ENCODE measurements at places on chromosomes 11 and 22. TPM values are rescaled to one million over a fixed set of nuclear protein-coding genes. Genes with fewer than 3 reads are reported as not detected.

DNA sequence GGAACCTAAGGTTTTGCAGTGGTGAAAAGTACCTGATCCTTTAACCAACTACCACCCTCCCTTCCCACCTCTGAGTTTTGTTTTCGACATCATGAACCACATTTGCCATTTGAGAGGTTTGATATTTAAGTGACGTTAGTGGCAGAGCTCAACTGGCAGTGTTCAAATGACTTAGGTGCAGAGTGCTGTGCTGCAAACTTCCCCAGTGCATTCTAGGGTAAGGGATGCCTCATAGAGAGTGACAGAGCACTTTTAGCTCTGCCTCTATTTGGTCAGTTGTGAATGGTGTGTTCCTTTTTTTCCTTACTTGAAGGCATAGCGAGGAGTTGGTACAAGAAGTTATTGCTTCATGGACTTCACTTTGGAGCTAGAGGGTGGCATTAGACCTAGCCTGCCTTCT, 9.4 kb downstream of the BMAL1 start:
- DNase-seq, result no peak
- peaks cover 2% of the 10 kb centered on the region for H3K4me1 ChIP-seq
- H3K27me3 ChIP-seq, result no peaks in the 10 kb centered on the region
- H3K4me3 ChIP-seq, result no peak overlapping the region
- no peak overlapping the region for H3K27ac ChIP-seq

DNA sequence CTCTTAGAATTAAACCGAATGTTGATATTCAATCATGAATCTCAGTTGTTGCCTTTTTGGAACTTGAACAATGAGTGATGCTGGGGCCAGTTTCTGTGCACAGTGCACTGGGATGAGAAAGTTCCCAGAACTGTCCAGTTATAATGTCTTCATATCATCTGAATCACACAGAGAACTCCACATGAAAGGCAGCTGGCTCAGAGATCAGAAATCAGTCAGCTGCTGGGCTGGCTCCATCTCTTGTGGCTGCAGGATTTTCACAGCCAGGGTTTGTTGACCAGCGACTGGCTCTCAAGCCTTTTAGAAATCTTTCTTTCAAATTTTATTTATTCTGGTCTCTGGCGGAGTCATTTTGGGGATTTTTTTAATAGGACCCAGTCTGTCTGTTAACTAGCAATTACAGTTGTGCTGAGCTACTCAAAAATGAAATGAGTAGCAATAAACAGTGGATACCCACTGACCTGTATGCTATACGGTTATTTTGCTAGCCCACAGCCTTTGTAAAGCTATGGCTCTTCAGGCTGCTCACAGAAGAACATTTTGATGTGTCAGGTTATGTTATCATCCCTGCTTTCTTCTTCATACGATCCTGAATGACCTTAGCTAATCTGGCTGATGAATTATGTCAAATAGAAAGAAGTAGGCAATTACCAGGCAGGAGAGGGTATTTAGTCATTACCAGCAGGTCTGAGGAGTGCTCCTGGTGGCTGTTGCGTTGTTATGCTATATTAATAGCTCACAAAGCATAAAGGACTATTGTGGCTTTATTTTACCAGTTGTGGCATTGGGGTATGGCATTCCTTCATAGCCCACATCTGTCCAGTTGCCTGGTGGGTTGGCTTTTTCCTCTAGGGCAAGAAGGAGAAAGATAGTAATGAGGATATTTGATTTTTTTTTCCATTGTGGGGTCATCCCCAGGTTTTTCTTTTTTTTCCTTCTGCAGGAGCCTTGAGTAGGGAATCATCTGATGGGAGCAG, 3.6 kb downstream of the FAT3 start:
- H3K4me1 ChIP-seq, result no peaks in the 10 kb centered on the region
- no peaks in the 10 kb centered on the region for H3K36me3 ChIP-seq
- no peak overlapping the region for H3K4me3 ChIP-seq
- DNase-seq, result no peak
- H3K27ac ChIP-seq, result no peak overlapping the region

The OR4A47 gene
- polyA plus RNA-seq, result not detected

The RELA gene
- 34.8 TPM for polyA plus RNA-seq

DNA sequence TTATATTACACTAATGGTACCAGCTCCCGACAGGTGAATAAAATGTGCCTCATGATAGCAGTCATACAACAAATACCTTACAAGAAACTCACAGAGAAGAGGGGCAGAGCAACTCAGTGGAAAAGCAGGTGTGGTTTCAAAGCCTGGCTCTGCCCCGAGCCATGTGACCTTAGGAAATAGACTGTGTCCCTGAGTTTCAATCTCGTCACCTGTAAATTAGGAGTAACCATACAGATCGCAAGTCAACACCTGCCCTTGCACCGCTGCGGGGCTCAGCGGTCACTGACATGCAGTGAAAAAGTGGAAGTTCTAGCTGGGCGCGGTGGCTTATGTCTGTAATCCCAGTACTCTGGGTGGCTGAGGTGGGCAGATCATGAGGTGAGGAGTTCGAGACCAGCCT, 11.9 kb upstream of the MRTFA start:
- H3K4me1 ChIP-seq, result peaks cover 8% of the 10 kb centered on the region
- H3K27me3 ChIP-seq, result no peaks in the 10 kb centered on the region
- H3K27ac ChIP-seq, result no peak overlapping the region
- no peaks in the 10 kb centered on the region for H3K36me3 ChIP-seq
- H3K4me3 ChIP-seq, result no peak overlapping the region

DNA sequence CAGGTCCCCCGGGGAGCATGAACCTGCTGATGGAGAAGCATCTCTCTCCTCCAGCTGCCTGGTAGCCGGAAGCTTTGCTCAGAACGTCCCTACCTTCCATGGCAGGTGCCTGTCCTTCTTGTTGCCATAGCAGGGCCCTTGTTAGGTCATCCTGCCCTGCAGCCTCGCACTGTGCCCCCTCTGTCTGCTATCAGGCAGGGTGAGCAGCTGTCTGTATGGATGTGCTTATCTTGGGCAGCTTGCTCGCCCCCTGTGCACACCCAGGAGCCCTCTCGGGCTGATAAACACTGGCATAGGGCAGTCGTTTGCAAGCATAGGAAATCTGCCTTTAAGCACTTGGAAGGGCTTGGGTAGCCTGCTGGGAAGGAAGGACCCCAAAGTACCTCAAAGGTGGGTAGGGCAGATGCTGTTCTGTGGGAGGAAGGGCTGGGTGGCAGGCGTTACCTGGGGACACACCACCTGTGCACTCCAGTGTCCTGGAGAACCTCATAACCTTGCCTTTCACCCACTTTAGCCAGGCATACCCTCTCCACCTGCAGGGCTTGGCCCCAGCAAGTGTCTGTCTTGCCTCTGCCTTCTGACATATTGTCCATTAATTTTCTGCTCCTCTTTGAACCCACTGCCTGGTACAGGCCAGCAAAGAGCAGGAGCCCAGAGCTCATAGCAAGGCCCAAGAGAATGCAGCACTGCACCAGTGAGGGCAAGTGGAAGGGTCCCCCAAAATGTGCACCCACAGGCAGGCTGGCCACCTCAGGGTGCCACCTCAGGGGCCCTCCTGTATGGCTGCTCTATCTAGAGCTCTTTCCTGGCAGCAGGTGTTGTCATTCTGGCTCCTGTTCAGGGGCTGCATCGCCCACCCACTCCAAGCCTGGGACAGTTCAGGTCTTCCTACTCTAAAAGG, 8.0 kb upstream of the COMT start:
- H3K4me1 ChIP-seq, result no peaks in the 10 kb centered on the region
- no peaks in the 10 kb centered on the region for H3K36me3 ChIP-seq
- H3K27me3 ChIP-seq, result no peaks in the 10 kb centered on the region
- no peak overlapping the region for H3K4me3 ChIP-seq
- DNase-seq, result no peak

- DNase-seq, result peak; percentile 87
- H3K4me3 ChIP-seq, result peak overlapping the region; percentile 57
- peak overlapping the region; percentile 90 for H3K27ac ChIP-seq
These were observed 428 bp downstream of the CDKN1C start for GRCh38 chr11:2885017-2885677.

DNA sequence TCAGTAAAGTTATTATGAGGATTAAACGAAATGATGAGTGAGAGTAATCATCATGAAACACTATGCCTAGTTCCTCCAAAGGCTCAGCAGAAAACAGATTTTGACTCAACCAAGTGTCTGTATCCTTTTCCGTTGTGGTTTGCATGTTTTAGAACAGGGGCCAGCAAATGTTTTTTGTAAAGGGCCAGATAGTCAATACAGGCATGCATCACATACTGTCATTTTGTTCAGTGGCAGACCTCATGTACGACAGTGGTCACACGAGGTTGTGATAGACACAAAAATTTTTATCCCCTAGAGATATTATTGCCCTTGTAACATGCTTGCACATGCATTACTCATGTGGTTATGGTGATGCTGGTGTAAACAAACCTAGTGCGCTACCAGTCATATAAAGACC, 81.9 kb upstream of the SLC25A18 start:
- H3K27me3 ChIP-seq, result no peaks in the 10 kb centered on the region
- no peak overlapping the region for H3K4me3 ChIP-seq
- no peaks in the 10 kb centered on the region for H3K36me3 ChIP-seq
- no peaks in the 10 kb centered on the region for H3K4me1 ChIP-seq
- DNase-seq, result no peak

The OR8G5 gene
- polyA plus RNA-seq, result not detected

The P2RY6 gene
- 6.7 TPM for polyA plus RNA-seq
